KBM-7 (cell line): ENCODE measurements at places on chromosomes 7 and 10.

- no peak for DNase-seq
Measured at GRCh38 chr10:117503244-117504205, 39.0 kb upstream of the EMX2 start.

DNA sequence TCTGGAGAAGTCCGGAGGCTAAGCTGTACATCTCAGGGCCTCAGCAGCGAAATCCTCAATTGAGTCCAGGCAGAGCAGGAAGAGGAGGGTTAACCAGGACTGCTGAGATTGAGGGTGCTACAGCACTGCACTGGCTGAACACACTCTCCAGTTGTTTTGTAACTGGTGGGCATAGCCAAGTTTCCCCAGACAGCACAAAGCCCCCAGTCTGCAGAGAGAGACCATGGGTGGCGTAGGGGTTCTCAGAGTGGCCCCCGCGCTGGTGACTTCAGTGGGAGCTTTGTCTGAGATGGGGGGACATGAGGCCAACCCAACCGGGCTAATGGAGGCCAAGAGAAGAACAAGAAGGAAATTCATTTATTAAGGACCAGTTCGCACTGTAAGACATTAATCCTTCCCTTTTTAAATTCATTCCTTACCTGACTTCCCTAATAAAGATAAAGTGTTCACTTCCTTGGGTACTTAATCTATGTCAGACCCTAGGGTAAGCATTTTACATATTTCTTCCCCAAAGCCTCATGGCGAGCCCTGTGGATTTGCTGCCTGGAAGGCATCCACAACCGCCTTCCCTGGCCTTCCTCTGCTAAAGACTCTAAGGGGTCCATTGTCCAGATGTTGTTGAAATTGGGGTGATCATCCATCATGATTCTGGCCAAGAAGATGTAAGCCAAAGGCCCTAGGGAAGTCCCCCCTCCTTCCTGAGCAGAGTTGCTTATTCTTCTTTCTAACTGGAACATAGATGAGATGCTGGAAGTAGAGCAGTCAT is 121.4 kb upstream of the CHST15 start:
- DNase-seq, result no peak

GRCh38 chr10:75640803-75641202 is 209.4 kb downstream of the LRMDA start:
- no peak for DNase-seq

- no peak for DNase-seq
Measured at GRCh38 chr7:91185771-91186170, 78.5 kb upstream of the FZD1 start.

DNA sequence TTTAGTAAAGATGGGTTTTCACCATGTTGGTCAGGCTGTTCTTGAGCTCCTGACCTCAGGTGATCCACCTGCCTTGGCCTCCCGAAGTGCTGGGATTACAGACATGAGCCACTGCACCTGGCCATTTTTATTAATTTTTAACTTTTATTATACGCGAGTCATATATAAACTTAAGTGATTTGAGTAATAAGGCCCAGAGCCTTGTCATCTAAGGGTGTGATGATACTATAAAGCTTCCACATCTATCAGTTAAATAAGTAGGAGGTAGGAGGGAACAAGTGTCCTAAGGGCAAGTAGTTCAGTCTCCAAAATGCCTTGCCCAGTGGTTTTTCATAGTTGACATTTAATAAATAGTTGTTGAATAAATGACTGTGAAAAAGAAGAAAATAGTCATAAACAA is 13.3 kb upstream of the HILPDA start:
- DNase-seq, result no peak

GRCh38 chr7:2164646-2165045 is 68.1 kb downstream of the MAD1L1 start:
- no peak for DNase-seq
